Omental fat pad (tissue), 4 donors: ENCODE measurements at places on chromosomes 5 and 9.

DNA sequence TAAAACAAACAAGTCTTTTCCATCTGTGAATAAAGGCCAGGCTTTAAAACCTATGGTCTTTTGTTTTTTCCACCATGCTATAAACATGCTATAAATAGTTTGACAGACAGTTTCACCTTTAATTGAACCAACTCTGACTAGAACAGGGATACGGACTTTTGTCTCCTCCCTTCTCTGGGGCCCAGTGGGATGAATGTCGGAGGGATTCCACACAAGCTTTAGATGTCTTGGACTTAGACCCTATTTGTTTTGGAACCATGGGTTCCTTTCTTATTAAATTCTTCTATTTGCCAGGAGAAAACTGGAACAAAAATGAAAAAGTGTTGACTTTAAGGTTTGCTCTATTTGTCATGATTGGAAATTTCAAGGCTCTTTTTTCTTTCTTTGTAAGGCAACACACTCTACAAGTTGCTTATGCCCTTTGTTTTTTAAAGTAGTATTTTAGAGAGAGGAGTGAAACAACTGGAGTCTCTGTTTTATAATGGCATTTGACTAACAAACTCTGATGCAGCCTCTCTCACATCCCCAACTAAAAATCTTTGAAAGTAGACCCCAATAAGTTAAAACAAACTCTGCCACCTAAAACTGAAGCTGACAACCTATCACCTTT, 145.3 kb downstream of the MLLT3 start:
- no peak for DNase-seq

- no peak for DNase-seq
Measured at GRCh38 chr9:98207606-98208005, 15.2 kb upstream of the CORO2A start.

DNA sequence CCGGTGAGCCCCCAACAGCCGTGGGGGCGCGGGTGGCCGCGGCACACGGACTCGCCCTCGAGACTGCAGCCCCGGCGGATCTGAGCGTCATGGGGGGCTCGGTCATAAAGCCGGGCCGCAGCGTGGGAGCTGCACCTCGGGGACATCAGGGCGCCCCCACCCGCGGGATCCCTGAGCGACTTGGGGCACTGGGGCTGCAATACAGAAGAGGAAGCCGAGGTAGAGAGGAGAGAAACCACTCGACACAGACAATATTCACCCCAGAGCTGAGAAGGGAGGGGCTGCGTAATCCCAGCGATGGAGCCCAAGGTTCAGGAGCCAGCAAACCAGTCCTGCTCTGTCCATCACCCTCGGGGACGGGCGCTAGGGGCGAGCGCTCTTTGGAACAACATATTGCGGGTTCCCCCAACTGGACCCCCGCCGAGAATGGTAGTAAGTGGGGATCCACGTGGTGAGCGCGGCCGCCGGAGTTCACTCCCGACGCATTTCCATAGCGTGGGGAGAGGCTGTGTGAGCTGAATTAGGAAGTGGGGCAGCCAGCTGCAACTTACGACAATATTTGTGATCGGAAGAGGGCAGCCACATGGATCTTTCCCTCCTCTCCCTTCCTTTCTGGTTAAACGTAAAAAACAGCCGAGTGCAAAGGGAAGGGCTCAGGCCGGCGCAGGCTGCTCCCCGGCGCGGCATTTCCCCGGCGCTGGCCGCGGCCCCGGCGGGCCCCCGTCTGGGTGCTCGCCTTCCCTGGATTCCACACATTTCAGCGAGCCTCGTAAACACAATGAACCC, 9.9 kb downstream of the PTCH1 start:
- no peak for DNase-seq

- DNase-seq, result no peak
Measured at GRCh38 chr9:19799784-19800183, 10.9 kb upstream of the SLC24A2 start.

DNA sequence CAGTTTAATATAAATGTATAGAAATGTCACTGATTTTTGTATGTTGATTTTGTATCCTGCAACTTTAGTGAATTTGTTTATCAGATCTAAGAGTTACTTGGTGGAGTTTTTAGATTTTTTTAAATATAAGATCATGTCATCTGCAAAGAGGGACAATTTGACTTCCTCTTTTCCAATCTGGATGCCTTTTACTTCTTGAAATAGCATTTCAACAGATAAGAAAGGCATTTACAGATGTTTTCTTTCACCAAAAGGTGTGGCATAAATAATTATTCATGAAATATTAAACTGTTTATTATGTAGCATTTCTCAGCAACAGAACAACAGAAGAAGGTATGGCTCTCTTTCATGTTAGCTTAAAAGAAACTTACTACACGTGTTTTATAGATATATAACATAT, 34.9 kb upstream of the NIPBL start:
- no peak for DNase-seq

DNA sequence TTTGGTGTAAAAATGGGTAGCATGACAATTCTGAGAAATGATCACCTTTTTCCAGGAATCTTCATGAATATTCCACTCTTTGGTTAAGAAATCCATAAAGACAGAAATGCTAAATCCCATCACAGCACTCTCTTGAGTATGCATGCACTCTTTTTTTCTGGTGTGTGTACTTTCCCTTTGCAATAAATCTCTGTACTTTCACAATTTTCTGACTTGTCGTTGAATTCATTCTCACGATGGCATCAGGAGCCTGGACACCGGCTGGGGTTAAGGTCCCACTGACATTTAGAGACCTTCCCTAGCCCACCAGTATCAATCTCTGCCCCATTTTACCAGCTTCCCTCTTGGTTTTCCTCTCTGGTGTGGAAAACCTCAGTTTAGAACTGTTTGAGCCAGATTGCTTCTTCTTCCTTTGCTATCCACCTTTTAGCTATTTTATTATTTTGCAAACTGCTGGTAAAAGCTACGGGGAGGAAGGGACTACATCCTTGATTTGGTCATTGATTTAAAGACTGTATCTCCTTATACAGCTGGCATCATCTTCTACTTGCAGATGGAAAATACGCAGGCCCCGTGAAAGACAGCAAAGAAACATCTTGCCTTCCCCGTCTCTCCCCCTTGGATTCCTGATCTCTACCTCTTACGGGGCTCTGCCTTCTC, 59.9 kb upstream of the ZFR start:
- no peak for DNase-seq

- no peak for DNase-seq
Measured at GRCh38 chr5:32542216-32543059, 42.9 kb upstream of the SUB1 start.

DNA sequence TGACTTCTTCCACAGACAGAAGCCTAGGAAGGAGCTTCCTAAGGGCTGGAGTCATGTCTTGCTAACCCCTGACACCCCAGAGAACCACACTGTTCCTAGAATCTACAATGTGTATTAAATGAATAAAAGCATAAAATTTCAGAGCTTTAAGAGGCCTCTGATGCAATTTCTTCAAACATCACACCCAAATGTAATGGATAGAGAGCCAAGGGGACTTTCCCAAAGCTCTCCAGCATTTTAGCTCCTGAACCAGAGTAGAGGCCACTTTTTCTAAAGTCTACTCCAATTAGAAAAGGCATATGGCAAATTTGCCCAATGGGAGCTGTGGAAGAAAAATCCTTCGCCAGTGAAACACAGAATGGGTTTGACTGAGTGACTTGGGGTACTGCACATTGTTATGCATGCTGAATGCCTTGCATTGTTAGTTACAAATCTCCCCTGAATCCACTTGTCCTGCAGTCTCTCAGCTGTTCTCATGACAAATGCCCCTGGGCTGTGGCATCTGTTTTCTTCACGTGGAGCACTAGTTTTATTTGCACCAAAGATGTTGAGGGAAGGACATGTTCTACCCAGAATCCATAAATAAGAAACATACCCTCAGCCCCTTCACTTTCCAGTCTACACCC, 334.0 kb downstream of the ASTN2 start:
- DNase-seq, result no peak

GRCh38 chr5:134736173-134736812, 2.1 kb upstream of the CAMLG start:
- DNase-seq, result no peak
